ENCODE measurements at places on chromosomes 5 and 9.

- no peak for DNase-seq
Measured at GRCh38 chr5:14028188-14028587, 83.7 kb upstream of the DNAH5 start.

DNA sequence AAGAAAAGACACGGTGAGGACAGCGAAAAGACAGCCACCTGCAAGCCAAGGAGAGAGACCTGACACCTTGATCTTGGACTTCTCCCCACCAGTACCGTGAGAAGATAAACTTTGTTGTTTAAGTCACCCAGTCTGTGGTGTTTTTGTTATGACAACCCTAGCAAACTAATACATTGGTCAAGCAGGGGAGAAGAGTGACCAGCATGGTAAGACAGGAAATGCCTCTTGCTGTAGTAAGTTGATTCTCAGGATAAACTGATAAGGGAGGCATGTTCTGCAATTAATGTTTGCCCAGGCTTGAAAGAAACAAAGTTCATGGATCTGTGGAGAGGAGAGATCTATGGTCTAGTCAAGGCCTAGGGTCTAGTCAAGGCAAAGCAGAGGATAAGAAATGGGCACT, 801.2 kb downstream of the MAT2B start:
- no peak for DNase-seq

- no peak for DNase-seq
Measured at GRCh38 chr5:17482790-17483189, 15.2 kb upstream of the TAF11L2 start.

GRCh38 chr5:17910318-17910717, 276.1 kb downstream of the TAF11L14 start:
- no peak for DNase-seq

DNA sequence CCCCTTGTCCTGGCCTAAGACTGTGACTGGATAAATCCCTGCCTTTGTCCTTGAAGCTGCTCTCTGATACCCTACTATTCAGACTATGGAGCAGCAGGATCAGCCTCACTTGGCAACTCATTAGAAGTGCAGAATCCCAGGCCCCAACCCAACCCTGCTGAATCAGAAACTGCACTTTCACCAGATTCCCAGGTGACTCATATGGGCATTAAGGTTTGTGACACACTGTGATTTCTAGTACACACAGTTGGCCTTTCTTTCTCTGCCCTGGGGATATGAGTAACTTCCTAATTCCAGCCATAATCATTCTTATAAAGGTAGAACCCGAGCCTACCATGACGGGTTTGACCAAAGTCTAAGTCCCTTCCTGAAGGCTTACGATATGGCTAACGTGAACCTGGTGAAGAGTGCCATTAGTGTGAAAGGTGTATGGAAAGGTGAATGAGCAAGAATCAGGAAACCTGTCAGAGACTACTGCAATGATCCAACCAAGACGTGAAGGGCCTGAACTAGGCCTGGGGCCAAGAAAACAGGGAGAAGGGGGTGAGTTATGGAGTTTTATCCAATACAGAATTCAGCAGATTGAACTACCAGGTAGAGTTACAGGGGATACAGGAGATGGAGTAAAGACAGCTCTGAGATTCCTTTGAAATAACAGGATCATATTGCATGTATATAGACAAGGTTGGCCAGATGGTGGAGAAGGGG, 533.0 kb downstream of the BNC2 start:
- peak; percentile 99 for DNase-seq

GRCh38 chr9:38747067-38747466, 27.1 kb upstream of the FAM240B start:
- DNase-seq: no peak

DNA sequence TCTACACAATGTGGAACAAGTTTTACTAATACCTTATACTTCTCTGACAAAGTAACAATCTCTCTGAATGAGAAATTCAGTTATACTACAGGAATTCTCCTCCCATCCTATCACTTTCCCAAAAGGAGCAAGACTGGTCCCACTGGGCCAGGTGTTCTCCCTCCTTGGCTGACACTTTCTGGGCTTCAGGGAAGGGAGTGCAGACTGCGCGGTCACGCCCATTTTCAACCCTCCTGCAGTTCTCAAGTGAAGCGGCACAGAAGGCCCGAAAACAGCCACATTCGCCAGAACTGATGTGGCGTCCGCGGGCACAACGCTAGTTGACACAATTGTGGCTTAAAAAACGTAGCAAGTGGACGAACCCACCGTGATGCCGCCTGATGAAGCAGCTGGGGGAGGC, 603 bp downstream of the SAXO1 start:
- DNase-seq: no peak

- DNase-seq: no peak
Measured at GRCh38 chr5:82808960-82809359, 268.2 kb downstream of the TMEM167A start.
